ENCODE measurements at places on chromosomes 3 and 15. TPM values are rescaled to one million over a fixed set of nuclear protein-coding genes. Genes with fewer than 3 reads are reported as not detected.

- no peak for DNase-seq
Measured at GRCh38 chr15:69603369-69604071, 150.9 kb downstream of the RPLP1 start.

GRCh38 chr15:38005953-38006808 is 71.7 kb downstream of the TMCO5A start:
- no peak for DNase-seq

- no peak for DNase-seq
Measured at GRCh38 chr3:191148131-191148530, 50.9 kb upstream of the OSTN start.

GRCh38 chr15:25052191-25052999 is 97.6 kb downstream of the SNRPN start:
- no peak for DNase-seq

GRCh38 chr3:33941804-33942203 is 143.4 kb downstream of the PDCD6IP start:
- no peak for DNase-seq

DNA sequence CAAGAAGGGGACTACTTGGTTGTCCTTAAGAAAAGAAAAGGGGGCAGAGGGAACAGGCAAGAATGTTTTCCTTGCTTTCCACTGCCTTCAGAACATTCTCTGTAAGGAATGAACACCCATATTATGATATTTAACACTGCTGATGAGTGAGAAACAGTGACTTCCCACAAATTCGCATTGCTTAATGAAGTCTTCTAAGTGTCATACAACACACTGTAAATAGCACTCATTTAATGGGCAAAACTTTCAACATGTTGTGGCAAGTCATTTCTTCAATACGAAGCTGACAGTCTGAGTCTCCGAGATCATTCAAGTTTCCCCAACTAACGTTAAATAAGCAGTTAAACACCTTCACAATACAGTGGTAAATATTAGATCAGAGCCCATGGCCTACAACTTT is 464.4 kb downstream of the SHQ1 start:
- DNase-seq: no peak

Gene GCSAM
- 21.6 TPM for total RNA-seq

DNA sequence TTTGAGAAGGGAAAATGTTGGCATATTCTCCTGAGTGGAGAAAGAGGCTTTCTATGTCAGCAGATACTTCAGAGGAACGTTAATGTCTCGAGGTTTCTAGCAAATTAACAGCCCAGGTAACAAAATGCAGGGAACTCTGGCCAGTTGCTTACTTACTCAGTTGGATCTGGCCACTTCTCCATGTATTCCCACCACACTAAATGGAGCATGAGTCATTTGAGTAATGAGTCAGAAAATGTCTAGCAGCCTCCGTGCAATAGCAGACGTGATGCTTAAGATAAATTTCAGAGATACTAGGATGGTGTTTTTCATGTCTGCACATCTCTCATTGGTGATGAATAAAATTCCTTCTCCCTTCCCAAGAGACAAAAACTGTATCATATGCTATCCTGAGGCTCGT is 671.5 kb downstream of the FHIT start:
- no peak for DNase-seq

- no peak for DNase-seq
Measured at GRCh38 chr3:148459931-148460513, 237.7 kb upstream of the AGTR1 start.

- no peak for DNase-seq
Measured at GRCh38 chr3:28799084-28799483, 450.5 kb upstream of the AZI2 start.

- no peak for DNase-seq
Measured at GRCh38 chr3:160210799-160211221, 14.4 kb upstream of the C3orf80 start.

- DNase-seq: no peak
Measured at GRCh38 chr3:14899993-14900618, 47.3 kb upstream of the NR2C2 start.

Gene DPPA4
- 4.4 TPM for total RNA-seq

Gene TTC23
- total RNA-seq: not detected

Gene CNTN4
- not detected for total RNA-seq

DNA sequence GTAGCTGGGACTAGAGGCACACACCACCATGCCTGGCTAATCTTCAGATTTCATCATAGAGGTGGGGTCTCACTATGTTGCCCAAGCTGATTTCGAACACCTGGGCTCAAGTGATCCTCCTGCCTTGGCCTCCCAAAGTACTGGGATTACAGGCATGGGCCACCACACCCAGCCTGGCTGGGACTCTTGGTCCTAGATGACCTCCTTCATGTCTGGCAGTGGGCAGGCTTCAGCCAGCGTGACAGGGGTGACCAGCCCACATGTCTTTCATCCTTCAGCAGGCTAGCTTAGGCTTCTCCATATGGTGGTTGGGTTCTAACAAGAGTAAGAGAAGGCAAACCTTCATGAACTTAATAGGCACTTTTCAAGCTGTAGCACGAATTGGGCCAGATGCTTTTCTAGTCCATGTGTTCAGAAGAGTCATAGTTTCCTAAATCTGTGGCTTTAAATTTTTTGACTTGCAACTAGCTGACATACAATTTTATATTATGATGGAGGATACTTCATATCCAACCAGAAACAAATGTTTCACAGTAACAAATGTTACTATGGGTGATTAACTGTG is 7.6 kb downstream of the GPD1L start:
- DNase-seq: no peak

Gene PEX11A
- 2.0 TPM for total RNA-seq

DNA sequence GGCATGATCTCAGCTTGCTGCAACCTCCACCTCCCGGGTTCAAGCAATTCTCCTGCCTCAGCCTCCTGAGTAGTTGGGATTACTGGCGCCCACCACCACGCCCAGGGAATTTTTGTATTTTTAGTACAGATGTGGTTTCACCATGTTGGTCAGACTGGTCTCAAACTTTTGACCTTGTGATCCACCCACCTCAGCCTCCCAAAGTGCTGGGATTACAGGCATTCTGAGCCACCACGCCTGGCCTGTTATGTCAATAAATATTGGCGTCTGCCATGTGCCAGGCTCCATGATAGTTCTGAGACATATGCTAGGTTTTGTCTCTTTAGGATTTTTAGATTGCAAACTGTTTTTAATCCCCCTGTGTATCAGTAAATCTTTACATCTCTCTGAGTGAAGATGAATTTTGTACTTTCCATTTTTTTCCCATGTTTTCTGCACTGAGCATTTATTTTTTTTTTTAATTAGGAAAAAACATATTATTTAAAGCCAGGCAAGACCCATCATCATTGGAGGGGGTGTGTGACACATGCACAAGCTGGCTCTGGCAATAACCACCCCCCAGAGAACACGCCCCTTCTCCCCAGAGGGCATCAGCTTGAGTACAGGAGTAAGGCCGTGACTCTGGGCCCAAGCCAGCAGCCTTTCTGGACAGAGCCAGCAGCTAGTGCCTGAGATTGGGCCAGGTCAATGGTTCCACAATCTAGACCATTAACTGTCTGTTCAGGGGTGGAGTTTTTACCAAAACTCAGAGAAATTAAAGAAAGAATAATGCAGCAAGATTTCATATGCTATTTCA is 51.0 kb upstream of the ATP1B3 start:
- DNase-seq: no peak

Gene ARGFX
- total RNA-seq: not detected

Gene C3orf49
- not detected for total RNA-seq

Gene SMAD6
- 0.55 TPM for total RNA-seq

Measured in T-cell (primary cell).